Cortex of kidney (tissue), 1 donor: ENCODE measurements at places on chromosomes 7 and 10.

- no peak for DNase-seq
Observed at GRCh38 chr7:29754874-29755490, 51.3 kb upstream of the WIPF3 start.

GRCh38 chr7:128458956-128459355 lies 3.3 kb downstream of the HILPDA start:
- no peak for DNase-seq

DNA sequence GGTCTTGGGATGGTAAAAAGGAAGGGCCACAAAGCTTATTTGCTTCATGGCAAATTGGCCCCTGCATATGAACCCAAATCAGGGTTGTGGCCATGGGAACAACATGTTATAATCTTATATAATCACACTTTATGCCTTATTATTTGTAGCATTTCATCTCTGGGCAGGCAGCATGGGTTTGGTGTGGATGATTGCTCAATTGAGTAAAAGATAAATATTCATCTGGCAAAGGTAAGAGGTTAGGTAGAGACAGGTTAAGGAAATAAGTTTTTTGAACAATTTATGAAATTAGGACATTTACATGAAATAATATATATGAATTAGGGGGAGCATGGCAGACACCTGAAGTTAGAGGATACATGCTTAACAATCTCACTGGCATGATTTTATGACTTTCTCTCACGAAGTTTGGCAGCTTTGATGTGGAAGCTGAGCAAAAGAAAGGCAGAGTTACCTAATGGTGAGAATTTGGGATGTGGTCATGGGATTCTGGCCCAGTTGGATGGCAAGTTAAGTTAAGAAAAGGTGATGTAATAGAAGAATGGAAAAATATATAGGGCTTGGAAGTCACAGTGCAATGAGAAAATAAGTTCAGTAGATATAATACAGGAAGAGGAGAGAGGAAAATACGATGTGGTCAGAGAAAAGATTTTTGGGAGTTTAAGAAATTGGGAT lies 88.1 kb upstream of the FAM3C start:
- no peak for DNase-seq

DNA sequence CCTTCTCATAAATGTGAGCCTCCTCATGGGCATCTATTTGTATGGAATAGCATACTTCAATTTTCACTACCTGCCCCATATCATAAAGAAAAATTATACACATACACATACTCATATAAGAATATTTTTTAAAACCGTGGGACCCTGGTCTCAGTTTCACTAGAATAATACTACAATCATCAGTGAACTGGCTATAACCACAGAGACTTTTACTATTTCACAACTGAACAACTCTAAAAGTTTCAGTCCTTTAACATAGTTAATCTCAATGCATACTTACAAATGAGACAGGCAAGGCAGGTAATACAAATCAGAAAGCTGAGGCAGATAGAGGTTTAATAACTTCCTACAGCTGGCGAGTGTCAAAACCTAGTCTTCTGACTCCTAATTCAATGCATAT lies 83.1 kb downstream of the LRRN3 start:
- no peak for DNase-seq

DNA sequence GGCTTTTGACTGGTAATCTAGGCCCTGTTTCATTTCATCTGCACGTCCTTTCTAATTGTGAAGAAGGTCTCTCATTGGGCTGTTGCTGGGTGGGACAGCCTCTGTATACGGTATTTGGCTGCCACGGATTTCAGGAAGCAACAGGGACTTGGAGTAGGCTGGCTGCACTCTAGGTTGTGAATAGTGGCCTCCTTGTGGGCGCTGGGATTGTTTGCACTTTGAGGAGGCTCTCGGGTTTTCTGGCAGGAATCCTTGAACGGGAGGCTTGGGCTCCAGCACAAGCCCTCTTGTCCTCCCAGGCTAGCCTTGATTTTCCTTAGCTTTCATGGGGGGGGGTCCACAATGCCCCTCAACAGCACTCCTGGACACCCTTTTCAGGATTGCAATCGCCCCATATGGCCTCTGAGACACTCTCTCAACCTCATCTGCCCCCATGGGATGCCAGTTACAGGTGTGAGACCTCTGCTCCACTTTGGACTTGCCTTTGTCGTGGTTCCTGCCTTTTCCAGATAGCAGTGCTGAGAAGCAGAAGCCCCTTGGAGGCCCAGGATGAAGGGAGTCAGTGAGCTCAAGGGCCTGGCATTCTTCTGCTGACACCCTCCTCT lies 33.9 kb upstream of the ZNF273 start:
- no peak for DNase-seq

DNA sequence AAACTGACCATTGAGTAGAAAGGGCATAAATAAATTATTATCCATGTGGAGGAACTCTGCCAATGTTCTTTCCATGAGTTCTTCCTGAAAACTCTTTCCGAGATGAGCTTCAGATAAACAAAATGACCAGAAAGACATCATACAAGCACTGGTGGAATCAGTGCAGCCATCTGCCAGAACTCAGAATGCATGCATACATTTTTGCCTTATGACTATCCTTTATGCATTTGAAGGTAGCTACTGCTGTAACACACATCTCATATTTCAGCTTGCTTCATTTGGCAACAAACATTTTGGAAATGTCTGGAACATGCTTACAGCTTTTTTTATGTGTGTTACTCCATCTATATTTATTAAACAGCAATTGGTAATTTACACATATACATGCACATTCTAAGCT lies 448.9 kb downstream of the PLXDC2 start:
- no peak for DNase-seq

- no peak for DNase-seq
Observed at GRCh38 chr7:48351900-48352299, 180.6 kb downstream of the ABCA13 start.

DNA sequence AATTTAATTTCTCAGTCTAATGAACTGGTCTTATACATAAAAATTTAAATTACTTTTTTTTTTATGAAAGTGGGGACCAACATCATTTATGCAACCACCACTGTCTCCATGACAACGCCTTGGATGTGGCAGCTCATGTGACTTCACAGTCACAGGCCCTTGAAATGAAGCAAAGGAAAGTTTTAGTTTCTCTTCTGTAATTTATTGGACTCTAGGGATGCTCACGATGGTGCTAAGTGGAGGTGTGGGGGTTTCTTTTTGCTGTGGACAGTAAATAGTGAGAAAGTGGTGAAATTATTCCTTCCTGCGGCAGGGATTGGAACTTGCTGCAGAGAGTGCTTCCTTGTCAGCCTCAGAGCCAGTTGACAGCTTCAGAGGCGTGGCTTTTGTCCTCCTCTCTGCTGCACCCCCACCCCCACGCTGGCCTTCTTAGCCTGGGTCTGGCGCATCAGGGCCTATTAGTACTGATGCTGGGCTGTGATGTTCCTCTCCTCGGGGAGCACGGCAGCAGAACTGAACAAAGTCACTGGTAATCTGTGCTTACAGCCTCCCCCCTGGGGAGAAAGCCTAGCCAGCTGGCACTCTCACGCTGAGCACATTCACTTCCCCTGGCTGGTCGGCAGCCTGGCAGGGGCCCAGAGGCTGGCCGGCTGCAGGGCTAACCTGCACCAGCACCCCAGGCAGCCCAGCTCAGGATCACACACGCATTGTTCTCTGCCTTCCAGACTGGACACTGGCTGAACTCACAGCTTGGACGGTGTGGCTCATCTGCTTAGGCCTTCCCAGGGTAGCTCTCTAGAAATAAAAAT lies 517.5 kb upstream of the GALNT17 start:
- DNase-seq: no peak

DNA sequence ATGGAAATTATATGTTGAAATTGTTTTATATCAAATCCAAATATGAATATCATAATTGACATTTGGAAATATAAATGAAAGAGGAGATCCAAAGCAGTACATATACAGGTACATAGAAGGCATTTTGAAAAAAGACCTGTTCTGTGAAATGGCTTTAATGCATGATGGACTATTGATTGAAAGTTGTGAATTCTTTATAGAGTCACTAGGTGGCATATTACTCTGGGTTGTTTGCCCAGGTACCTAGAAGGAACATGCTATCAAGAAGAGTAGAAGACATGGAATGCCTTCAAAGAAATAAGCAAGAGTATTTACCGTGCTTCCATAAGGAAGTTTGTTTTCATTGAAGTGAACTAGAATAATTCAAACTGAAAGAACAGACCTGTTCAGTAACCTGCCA lies 160.0 kb upstream of the ANK3 start:
- DNase-seq: no peak

DNA sequence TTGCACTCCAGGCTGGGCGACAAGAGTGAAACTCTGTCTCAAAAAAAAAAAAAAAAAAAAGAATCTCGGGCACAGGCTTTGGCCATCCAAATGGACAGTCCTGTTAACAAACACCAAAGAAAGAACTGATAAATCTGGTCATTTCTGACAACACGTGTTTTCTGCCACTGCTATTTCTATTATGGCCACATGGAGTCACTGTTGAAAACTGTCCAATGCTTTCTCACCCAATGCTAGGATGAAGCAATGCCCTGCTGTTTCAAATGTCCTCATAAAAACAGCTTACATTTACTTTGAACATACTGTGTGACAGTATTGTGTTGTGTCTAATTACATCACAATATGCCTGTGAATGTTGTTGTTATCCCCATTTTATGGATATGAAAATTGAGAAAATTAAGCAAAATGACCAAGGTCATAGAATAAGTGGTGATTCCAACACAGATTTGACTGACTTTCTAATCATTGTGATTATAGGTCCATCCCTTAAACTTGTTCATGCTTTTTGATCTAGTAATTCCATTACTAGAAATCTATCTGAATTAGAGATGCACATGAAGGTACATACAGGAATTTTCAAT lies 19.9 kb upstream of the MAP3K8 start:
- no peak for DNase-seq

DNA sequence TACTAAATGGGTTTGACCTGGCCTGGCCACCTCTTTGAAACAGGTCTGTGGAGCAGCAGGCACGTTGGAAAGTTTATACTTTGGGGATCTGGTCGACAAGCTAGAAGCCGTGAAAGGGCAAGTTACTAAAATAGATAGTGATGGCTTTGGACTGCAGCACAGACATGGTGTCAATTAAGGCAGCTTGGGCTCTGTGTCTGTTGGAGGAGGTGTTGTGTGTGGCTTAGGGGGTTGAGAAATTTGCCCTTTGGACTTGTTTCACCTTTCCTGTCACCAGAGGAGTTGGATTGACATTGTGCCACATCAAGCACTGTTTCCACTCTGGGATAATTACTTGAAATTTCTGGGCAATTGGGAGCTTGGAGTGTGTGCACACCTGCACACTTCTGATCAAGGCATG lies 251.8 kb upstream of the MKI67 start:
- no peak for DNase-seq

DNA sequence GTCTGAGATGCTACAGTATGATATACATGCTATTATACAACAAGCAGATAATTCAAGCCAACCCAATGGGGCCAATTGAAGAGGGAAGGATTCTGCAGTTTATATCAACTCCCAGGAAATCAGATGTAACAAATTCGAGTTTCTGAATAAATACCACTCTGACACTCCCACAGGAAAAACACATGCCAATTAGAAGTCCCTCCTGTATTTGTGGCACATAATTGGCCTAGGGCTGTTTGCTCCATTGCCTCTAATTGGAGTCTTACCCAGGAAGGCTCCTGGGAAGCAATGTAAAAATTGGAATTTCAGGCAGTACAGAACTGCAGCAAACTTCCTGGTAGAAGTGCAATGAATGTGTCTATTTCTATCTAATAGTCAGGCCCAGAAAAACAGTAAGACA lies 4.7 kb downstream of the PPA1 start:
- DNase-seq: no peak

DNA sequence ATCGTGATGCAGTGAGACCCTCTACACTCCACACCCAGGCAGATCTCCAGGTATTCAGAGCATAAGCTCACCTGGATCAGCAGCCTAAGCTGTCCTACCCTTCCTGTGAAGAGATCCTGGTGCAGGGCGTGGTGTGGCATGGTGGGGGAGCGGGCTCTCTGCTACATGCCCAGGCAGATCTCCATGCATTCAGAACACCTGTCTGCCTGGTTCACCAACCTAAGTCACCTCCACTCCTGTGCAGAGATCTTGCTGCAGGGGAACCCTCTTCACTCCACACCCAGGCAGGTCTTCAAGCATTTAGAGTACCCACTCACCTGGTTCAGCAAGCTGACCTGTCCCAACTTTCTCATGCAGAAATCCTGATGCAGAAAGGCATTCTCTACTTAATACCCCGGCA lies 394.4 kb upstream of the SEMA3A start:
- DNase-seq: no peak

GRCh38 chr7:117873310-117874190 lies at the start of gene CTTNBP2:
Gene CTTNBP2, minus strand, starts transcription at chr7:117873441. Its CDS starts 26 bp downstream, at chr7:117873415.
- no peak for DNase-seq

DNA sequence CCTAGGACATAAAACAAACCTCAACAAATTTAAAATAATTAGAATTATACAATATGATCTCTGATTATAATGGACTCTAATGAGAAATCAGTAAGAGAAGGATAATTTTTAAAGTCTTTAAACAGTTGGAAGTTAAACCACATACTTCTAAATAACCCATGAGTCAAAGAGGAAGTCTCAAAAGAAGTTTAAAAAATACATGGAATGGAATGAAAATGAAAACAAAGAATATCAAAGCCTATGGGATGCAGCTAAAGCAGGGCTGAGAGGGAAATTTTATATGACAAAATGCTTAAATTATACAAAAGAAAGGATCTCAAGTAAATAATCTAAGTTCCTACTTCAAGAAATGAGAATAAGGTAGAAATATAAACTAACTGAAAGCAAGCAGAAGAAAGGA lies 460.5 kb downstream of the RPS24 start:
- DNase-seq: no peak

DNA sequence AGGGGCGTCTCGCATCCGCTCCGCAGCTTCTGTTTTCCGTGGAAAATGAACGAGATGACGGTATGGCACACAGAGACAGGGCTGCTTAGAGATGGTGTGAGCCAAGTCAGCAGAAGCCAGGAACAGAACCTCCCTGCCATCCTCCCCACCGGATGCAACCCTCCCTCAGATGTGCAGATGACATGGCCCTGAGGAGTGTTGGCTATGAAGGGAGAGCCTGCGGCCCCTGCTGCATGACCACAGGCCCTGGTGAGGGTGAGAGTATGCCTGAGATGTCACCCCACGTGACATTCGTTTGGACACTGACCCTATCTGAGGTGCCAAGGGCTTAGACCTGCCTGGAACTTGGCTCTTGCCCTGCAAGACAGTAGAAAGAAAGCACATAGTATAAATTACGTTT lies 29.4 kb downstream of the WIPF3 start:
- DNase-seq: no peak

DNA sequence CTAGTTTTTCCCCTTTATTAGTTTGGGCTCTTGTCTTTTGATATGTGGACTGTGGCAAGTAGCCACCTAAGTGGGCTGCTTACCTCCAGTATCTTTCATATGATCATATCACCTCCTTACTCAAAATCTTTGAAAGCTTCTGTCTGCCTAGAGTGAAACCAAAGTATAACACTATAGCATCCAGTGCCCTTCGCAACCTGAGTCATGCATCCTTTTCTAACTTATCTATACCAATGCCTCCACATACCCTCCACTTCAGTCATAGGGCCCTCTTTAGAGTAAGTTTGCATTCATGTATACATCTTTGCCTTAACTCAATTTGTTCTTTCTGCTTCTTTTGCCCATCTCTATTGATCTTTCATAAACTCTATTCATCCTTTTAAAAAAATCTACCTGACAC lies 15.7 kb upstream of the MACC1 start:
- no peak for DNase-seq
